ENCODE measurements at places on chromosomes 12 and 14.
A peak's percentile ranks its signal among the peaks of the same experiment; 100 is the strongest.

- DNase-seq = no peak
Observed at GRCh38 chr14:50260511-50260910, 29.1 kb upstream of the SOS2 start.

GRCh38 chr14:81285245-81285644 is 64.5 kb upstream of the GTF2A1 start:
- DNase-seq = no peak

DNA sequence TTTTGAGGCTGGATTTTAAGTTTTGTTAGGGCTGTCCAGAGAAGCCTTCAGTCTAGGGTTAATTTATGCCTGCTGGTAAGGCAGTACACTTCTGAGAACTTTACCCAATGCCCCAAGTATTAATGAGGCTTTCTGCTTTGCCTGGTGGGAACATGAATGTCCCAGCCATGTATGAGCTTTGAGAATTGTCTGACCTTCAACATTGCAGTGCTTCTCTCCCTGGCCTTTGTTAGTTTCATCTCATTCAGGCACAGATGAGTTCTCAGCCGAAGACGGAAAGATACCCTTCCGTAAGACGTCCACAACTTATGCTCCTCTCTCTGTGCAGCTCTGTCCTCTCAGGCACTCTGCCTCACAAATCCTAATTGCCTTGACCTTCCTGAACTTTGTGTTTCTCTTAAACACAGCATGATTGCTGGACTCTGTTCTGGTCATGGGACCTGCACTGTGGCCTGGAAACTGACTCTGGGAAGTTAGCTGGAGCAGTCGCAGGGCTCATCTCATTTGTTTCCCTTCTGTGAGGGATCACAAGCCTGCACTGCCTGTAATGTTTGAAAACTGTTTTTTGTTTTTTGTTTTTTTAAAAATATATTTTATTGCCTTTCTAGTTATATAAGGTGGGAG is 15.7 kb downstream of the CHPT1 start:
- DNase-seq = no peak

- DNase-seq = no peak
Observed at GRCh38 chr12:132245521-132246101, 83.8 kb downstream of the GALNT9 start.

- no peak for DNase-seq
Observed at GRCh38 chr12:131568336-131568735, 142.6 kb upstream of the SFSWAP start.

DNA sequence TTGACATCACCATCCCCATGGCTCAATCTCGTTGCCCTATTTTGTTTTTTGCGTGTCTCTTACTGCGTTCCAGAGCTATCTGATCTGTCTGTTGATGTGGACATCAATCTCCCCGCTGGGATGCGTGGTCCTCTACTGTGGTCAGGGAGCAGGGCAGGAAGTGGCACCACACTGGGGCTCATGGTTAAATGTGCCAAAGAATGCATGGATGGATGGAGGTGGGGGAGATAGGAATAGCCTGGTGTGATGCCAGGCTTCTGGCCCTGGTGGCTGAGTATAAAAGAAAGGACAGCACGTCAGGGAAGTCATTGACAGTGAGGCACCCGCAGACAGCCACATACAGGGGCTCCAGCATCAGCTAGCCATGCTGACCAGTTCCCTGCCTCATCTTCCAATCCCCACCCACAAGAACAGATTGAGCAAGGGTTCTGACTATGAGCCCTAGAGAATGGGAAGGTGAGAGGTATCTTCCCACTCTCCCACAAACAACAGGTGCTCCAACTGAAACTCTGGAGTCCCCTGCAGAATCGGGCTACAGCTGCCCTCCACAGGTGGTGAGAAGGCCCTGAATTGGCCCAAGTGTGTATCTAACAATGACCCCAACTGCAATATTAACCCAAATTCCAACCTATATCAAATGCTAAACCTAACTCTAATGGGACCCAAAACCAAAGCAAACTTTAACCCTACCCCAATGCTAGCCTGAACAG is 2.7 kb upstream of the BEGAIN start:
- DNase-seq = no peak

- peak; percentile 29 for DNase-seq
Observed at GRCh38 chr12:7144414-7145120, 14.4 kb downstream of the CLSTN3 start.

DNA sequence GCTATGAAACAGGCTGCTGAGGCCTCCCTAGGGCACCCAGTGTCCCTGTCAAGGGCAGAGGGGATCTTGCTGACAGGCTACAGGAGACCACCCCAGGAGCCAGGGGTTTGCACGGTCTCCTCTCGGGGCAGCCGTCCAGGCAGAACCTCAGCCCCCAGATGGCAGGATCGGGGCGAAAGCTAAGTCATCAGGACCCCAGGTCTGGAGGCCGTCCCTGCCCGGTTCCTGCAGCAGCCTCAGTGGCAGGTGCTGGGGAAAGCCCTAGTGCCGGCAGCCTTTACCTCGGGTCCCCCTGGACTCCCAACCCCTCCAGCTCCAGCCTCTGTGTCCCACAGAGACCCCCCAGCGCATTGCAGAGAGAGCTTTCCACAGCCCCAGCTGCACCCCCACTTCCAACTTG is 103.8 kb upstream of the C14orf180 start:
- no peak for DNase-seq

DNA sequence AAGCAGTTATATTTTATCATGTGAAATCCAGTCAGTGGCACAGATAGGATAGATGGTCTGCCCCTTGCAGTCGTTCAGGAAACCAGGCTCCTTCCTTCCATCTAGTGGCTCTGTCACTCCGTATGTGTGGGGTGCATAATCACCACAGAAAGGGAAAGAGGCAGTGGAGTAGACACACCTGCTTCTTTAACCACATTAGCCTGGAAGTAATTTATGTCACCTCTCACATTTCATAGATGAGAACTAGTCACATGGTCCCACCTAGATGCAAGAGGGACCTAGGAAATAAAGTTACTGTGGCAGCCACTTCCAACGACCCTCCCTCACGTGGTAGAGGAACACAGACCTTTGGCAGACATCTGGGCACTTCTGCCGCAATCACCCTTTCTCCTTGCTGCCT is 14.2 kb upstream of the RNU6-8 start:
- DNase-seq = peak; percentile 66

GRCh38 chr12:52644078-52644415 is 8.0 kb downstream of the KRT2 start:
- DNase-seq = no peak

GRCh38 chr12:57729321-57729844 is 9.2 kb downstream of the AGAP2 start:
- DNase-seq = no peak

DNA sequence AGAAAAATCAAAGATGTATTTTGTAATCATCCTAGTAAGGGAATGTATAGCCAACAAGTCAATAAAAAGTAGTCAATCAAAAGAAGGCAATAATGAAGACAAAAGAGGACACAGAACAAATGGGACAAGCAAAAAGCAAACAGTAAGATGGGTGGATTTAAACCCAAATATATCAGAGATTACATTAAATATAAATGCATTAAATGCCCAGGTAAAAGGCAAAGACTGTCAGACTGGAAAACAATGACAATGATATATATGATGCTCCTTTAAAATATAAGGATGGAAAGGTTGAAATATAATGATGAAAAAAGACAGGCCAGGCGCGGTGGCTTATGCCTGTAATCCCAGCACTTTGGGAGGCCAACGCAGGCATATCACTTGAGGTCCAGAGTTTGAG is 35.7 kb downstream of the NEMF start:
- no peak for DNase-seq

DNA sequence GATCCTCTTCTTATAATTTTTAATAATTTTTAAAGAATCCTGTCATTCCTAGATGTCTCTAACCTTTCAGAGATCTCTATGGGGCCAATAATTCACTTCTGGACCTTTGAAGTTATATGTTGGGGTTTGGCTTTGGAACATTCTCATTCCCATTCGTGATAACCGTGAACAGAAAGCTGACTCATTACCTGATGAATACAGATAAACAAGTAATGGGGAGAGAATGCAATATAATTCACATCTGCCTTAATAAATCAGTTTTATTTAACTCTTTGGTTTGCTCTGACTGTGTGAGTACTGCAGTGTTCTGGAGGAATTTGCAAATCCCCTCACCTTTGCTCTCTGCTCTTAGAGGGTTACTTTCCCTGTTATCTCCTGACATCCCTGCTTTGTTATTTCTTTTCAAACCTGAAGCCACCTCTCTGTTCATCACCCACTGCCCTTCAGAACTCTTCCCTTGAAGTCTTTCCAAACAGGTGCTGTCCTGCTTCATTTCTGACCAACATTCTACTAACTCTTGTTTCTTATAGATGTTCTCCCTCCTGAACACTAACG is 79.6 kb upstream of the SLC38A2 start:
- DNase-seq = no peak

DNA sequence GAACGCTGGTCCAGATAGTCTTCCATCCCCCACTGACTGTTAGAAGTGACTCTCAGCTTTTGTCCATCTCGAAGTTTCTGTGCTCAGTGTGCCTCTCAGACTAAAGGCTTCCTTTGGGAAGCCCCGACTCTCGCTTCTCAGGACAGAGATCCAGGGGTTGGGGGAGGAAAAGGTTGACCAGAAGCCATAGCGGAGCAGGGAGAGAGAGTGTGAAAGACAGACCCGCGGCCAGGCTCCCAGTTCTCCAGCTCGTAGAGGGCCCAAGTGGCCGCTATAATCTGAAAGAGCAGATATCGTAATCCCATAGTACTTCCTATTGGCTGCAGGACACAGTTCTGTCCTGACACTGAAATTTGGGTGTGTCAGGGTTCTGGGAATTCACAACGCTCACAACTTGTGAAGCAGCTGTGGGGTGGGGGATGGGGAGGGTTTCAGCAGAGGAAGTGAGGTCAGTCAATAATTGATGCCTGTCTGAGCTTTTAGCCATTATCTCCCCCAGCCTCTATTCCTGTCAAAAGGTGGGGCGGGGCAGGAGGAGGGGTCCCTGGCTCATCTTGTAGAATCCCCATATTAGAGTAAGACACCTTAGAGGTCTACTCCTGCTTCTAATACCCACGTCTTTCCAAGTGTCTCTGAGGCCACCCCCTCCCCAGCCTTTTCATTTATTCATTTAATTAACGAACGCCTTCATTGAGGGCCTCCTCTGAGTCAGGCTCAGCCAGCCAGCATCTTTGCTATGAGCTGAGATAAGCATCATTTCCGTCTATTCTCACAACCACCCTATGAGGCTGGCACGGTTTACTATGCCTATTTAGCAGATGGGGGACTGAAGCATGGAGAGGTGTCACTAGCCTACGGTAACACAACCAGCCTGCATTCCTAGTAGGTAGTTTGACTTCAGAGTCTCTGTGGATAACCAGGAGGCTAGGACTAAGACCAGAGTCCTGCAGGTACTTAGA is 1.6 kb upstream of the ACVRL1 start:
- no peak for DNase-seq

- DNase-seq = peak; percentile 4
Observed at GRCh38 chr12:28035500-28035899, 63.0 kb upstream of the PTHLH start.

GRCh38 chr14:94405486-94405885 is 17.1 kb upstream of the SERPINA1 start:
- no peak for DNase-seq

DNA sequence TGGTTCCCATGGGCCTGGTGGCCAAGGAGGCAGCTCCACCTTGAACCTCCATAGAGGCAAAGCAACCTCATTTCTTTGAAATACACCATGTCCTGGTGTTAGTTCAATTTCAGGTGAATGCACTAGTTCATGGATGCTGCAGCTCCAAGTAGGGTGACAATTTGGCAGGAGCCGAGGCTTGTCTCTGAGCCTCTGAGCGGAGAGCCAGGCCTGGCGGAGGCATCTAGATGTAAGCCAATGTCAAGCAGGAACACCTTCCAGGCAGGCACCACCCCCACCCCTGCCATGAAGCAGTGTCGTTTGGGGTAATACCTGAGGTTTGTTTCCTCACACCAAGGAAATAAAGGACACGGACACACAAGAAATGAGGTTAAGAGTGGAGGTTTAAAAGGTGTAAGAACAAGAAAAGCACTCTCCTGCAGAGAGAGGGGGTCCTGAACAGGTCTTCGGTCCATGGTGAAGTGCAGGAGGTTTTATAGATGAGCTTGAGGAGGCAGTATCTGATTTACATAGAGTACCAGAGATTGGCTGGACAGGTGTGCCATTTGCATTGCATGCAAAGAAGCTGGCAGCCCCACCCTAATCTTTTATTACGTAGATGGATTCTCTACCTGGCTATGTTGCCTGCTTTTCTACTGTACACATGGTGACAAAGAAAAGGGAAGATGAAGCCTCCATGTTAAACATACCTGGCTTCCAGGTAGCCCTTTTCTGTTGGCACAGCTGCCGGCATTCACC is 60.3 kb downstream of the RIN3 start:
- DNase-seq = no peak

GRCh38 chr12:6827982-6828780 is at the start of gene P3H3:
Gene P3H3 (plus strand): TSS chr12:6828407. CDS start chr12:6828441, 34 bp downstream.
- peak; percentile 79 for DNase-seq

DNA sequence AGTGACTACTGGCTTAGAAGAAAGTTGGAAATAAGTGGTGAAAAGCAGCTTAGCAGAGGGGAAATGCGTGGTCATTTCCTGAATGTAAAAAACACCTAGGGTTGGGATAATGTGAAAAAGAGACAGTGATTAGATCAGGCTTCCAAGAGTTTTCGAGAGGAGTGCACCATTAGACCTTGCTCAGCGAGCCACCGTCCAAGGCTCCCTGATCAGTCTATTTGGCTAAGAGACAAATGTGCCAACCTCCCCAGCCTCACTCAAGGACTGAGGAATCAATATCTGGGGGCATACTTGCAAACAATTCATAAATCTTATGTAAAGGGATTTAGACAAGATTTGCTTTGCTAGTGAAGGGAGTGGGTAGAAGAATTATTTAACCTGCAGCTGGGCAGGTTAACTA is 594.5 kb downstream of the NRXN3 start:
- DNase-seq = no peak

DNA sequence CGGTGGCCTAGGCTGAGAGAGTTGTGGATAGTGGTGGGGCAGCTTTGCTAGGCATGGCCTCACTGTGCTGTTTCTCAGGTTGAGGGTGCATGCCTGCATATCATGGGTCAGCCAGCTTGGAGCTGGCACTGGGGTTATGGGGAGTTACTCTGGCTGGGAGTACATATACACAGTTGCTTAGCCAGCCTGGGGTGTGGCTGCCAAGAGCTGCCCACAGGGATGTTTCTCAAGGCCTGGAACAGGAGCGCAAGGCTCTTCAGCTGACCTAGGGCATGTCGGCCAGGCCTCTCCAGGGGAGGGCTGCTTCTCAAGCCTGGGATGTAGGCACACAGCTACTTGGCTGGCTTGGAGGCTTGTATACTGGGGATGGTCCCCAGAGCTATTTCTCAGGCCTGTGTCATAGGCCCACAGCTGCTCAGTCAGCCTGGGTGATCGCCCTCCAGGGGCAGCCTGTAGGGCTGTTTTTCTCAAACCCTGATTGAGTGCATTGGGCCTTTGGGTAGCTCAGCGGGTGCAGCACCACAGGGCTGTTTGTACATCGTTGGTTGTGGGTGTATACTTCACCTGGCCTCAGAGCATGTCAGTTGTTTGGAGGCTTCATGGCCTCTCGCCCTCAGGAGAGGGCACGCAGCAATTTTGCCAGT is 114.9 kb downstream of the METTL25 start:
- no peak for DNase-seq

- DNase-seq = no peak
Observed at GRCh38 chr12:106358396-106359241, 1.1 kb downstream of the POLR3B start.
